ENCODE measurements at places on chromosomes 1 and 21. TPM values are rescaled to one million over a fixed set of nuclear protein-coding genes. Genes with fewer than 3 reads are reported as not detected.

The CCDC185 gene
- total RNA-seq = not detected

DNA sequence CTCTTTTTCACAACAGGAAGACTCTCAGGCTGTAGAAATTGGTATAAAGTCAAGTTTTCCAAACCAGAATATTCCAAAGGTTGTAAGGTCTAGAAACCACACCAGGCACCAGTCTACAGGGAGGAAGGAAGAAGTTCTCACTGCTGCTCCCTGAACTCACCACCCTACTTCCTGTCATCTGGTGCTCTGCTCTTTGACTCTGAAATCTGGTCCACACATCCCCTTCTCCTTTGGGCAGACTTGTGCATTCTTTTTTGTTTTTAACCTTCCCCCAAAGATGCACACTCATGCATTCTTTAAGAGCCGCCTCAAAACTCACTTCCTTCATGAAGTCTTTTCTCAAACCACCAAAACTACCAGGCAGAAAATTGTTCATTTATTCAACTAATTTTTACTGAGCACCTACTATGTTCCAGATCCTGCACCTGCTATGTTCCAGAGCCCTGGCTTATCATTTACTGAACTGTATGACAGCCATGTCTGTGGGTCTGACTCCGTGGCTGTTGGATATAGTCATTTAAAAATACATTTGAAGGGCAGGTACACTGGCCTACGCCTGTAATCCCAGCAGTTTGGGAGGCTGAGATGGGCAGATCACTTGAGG is 30.1 kb upstream of the EPS15 start:
- peak; percentile 7 for DNase-seq
- peaks cover 21% of the 10 kb centered on the region for H3K4me1 ChIP-seq
- H3K27ac ChIP-seq = no peak overlapping the region
- H3K36me3 ChIP-seq = peaks cover 3% of the 10 kb centered on the region

- peak overlapping the region; percentile 73 for H3K4me3 ChIP-seq
- DNase-seq = no peak
- H3K27ac ChIP-seq = peak overlapping the region; percentile 17
- H3K4me1 ChIP-seq = peaks cover 8% of the 10 kb centered on the region
- H3K36me3 ChIP-seq = no peaks in the 10 kb centered on the region
Observed at GRCh38 chr1:214552174-214552608, 789 bp upstream of the PTPN14 start.

DNA sequence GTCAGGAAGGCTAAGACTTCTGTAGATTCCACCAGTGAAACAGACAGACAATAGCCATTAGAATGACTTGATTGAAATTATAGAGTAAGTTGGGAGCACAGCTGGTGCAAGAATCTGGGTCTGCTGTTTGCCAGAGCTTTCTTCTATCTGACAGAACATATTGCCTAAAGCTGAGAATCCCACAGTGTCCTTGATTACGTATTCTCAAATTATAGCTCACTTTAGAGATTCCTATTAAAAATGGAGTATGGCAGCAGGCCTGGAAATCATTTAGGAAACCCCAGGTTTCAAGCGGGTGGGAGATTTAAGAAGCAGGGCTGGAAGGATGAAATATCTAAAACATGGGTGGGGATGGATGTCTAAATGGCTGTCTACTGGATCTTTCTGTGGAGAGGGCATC is 639.7 kb upstream of the CXADR start:
- no peak overlapping the region for H3K27ac ChIP-seq
- H3K4me3 ChIP-seq = no peak overlapping the region
- H3K27me3 ChIP-seq = no peaks in the 10 kb centered on the region
- no peaks in the 10 kb centered on the region for H3K36me3 ChIP-seq
- H3K4me1 ChIP-seq = no peaks in the 10 kb centered on the region
- DNase-seq = no peak

- no peak overlapping the region for H3K27ac ChIP-seq
- no peak for DNase-seq
- H3K27me3 ChIP-seq = no peaks in the 10 kb centered on the region
- no peaks in the 10 kb centered on the region for H3K36me3 ChIP-seq
Observed at GRCh38 chr1:248786156-248786555, 30.6 kb upstream of the LYPD8 start.

GRCh38 chr1:115839679-115840237 is 1.2 kb downstream of the NHLH2 start:
- H3K36me3 ChIP-seq = peaks cover 2% of the 10 kb centered on the region
- no peak for DNase-seq
- H3K27ac ChIP-seq = no peak overlapping the region
- peaks cover 77% of the 10 kb centered on the region for H3K27me3 ChIP-seq
- H3K4me1 ChIP-seq = peaks cover 6% of the 10 kb centered on the region
- peak overlapping the region; percentile 59 for H3K4me3 ChIP-seq

All from activated CD4-positive, alpha-beta T cell treated with anti-CD3 and anti-CD28 coated beads, Interleukin-2, amount 10 ng/mL, durations not matched to agents 7 days and 5 days (primary cell).